Fibroblast of skin of scalp (primary cell): ENCODE measurements at places on chromosomes 2 and 18.

- no peak for DNase-seq
Observed at GRCh38 chr2:67006373-67006960, 390.7 kb upstream of the ETAA1 start.

DNA sequence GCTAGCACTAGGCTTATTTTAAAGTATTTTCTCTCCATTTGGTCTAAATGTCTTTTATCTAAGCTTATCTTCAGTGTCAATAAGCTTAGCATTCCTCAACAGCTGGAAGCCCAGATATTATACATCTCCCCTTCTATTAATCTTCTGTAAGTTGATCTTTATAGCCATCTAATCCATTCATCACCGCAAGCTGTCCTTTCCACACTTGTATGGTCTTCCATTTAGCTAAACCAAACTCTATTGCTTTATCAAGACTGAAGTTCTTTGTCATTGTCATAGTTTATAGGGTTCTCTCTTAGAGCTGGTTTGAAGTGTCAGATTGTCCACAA is 101.3 kb upstream of the GPR45 start:
- no peak for DNase-seq

GRCh38 chr2:52238782-52239181 is 1206.8 kb upstream of the NRXN1 start:
- no peak for DNase-seq

DNA sequence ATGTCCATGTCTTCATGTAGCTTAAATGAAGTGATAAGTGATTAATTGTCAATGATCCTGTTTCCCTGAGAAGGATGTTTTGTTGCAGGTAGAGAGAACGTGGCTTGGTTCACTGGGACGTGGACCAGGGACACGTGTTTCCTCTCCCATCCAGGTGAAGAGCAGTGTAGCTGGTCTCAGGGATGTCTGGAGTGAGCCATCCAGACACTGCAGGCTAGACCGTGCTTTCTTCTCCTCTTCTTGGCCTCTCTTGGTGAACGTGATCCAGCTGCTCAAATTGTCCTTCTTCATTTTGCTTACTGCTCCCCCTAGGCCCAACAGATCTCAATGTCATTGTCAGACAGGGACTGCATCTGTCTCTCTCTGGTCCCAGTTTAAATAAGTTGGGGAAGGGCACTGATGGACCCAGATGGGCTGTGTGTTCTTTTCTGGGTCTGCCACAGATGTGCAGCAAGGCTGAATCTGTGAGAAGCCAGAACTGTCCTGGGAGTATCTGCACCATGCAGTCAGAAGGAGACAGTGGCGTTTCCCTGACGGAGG is 263.8 kb downstream of the CYRIA start:
- no peak for DNase-seq

- no peak for DNase-seq
Observed at GRCh38 chr18:2907550-2908135, 60.8 kb downstream of the EMILIN2 start.

GRCh38 chr2:241813644-241814392 is 4.8 kb downstream of the NEU4 start:
- DNase-seq = no peak

DNA sequence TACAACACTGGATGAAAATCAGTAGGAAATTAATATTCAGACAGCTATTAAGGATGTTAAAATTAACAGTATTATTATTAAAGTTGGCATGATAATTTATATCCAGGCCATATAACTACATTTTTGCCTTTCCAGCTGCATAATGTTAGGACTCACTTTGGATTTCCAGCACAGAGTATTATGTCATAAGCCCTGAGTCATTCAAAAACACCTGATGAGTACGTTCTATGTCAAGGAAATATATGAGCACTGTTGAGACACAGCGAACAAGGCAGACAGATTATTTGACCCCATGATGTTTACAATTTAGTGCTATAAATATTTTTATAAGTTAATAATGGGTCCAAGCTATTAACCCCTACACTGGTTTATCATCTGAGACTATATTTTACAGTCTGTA is 59.8 kb upstream of the RIT2 start:
- no peak for DNase-seq
